Cardiac muscle cell (in vitro differentiated cells and primary cell): ENCODE measurements at places on chromosomes 12 and 14. TPM values are rescaled to one million over a fixed set of nuclear protein-coding genes. Genes with fewer than 3 reads are reported as not detected.
A peak's percentile ranks its signal among the peaks of the same experiment; 100 is the strongest.

The KERA gene
- total RNA-seq: not detected in 2 replicates

The CCDC175 gene
- total RNA-seq: not detected in 2 replicates

The ACRBP gene
- 0.99 and 2.8 TPM in 2 replicates for total RNA-seq

The PDE3A gene
- total RNA-seq: 2.7 and 4.4 TPM in 2 replicates

The BCL11B gene
- 1.7 and 2.8 TPM in 2 replicates for total RNA-seq

The RHEBL1 gene
- 0.42 and 1.1 TPM in 2 replicates for total RNA-seq

The CFL2 gene
- 37.5 and 73.1 TPM in 2 replicates for total RNA-seq

The GPR84 gene
- total RNA-seq: 0.09 TPM in 1 of 2 replicates, not detected in the other

The IAPP gene
- 0.09 and 0.14 TPM in 2 replicates for total RNA-seq

The SLCO1B1 gene
- total RNA-seq: not detected in 2 replicates

The PPM1H gene
- 2.9 and 4.0 TPM in 2 replicates for total RNA-seq

The MGP gene
- total RNA-seq: 1.4 TPM in 1 of 2 replicates, not detected in the other

The RGS6 gene
- total RNA-seq: 0.63 and 0.86 TPM in 2 replicates

The SIRT4 gene
- total RNA-seq: 7.4 and 10.3 TPM in 2 replicates

The CCDC184 gene
- 0.45 and 1.7 TPM in 2 replicates for total RNA-seq

- DNase-seq: no peak
Measured at GRCh38 chr12:5864301-5864700, 80.8 kb downstream of the ANO2 start.

DNA sequence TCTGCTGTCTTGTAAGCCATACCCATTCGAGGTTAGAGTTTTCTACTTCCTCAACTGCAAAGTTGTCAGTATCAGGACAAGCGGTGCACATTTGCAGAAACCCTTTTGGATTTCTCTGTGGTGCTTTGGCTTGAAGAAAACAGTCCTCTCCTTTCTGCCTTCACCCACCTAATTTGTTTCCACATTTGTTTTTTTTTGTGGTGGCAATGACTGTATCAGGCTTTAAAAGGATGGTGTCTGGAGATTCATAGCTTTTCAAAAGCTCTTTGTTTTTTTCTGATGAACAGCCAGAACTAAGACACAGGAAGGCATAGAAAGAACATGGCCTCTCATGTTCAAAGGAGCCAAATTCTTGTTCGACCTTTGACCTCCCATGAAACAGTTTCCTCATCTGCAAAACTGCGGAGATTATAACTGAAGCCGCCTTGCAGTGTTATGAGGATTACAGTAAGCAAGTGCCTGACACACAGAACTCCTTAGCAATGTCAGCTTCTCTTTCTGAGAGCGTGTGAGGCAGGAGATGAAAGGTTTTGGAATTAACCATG, 270.6 kb upstream of the TBX3 start:
- DNase-seq: no peak

DNA sequence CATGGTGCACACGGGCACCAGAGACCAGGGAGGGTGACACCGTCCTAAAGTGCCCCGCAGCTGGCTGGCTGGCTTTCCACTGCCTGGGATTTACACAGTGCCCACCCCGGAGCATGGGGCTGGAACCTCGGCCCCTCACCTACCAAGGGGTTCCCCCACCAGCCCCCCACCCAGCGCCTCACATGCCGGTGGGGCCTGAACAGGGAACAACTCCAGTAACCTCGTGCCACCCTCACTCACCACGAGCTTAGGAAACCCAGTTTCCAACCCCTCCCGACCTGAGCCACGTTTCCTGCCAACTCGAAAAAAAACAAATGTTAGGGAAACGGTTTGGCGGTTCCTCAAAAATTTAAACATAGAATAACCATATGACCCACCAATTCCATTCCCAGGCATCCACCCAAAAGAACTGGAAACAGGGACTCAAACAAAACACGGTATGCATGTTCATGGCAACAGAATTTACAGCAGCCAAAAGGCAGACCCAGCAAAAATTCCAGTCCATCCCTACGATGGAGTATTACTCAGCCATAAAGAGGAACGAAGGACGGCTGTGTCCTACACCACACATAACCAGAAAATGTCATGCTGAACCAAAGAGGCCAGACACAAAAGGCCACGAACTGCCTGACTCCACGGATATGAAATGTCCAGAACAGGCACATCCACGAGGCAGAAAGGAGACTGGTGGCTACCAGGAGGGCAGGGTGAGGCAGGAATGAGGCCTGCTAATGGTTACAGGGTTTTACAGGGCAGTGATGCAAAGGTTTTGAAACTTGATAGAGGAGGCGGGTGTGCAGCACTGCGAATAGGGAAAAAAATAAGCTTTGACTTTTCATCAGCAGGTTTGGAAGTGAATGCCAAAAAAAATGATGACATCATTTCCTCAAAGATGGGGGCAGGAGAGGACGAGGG, 68.9 kb downstream of the NCOR2 start:
- peak; percentile 88 for DNase-seq

- DNase-seq: no peak
Measured at GRCh38 chr14:22481546-22481945, 107.5 kb downstream of the DAD1 start.

GRCh38 chr12:61291647-61292046, 968.6 kb upstream of the USP15 start:
- no peak for DNase-seq

- DNase-seq: no peak
Measured at GRCh38 chr12:122094137-122094734, 15.7 kb downstream of the MLXIP start.

DNA sequence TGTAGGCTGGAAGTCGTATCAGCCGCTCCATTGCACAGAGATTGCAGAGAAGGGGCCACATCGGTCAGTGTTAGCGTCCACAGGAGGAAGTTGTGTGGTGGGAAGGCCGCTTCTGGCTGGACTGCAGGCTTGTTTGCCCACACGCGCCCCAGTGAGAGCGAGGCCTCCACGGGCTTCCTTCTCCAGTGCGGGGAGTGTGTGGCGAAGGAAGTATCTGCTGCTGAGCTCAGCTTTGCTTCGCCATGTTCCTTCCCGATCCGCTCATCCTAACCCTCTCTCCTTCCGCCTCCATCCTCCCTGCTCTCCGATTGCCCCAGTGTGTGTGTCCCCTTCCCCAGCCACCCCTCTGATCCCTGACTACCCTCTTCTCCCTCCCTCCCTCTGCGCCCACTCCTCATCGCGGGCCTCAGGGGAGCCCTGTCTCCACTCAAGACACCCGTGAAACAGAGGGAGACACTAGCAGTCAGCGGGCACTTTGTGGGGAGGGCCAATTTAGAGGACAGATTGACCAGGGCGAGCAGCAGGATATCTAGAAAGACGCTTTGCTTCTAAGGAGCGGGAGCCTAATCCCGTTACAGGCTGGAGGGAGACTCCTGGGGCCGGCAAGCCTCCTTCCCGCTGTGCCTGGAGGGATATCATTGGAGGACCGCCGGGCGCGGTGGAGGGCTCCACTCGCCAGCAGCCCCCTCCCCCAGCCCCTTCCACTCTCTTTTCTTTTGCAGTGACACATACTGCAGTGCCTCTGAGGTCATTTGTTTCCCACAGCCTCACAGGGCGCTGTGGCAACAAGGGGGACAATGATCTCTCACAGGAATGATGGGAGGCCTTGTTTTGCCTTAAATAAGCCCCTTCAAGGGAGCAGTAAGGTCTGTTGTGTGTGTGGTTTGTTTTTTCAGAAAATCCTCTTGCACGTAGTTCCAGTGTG, 428.8 kb downstream of the ZFP36L1 start:
- DNase-seq: peak; percentile 36

GRCh38 chr14:21721504-21721903, 47.9 kb upstream of the OR4E1 start:
- no peak for DNase-seq

DNA sequence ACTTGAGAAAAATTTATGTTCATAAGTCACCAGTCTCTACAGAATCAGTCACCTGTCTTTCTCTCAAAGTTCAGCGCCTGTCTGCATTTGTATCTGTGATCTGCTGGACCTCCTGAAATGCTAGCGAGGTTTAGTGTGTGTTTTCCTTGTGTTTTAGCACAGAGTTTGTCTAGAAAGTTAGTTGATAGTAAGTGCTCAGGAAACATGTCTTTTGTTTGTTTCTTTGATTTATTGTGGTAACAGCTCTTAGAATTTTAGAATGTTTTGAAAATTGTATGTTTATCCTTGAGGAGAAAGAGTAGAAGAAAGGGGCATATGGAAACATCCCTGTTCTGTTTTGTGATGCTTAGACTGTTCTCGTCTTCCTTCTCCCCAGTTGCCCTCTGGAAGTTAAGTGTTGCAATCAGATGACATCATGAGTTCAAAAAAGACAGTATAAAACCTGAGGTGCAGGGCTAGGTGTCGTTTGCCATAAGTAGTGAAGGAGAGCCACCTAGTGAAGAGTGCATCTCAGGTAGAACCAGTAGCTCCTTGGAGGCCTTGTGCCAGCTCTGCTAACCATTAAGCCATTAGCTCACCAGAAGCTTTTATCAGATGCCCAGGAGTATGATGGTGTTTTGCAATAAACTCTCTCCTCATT, 44.8 kb downstream of the FBXW8 start:
- no peak for DNase-seq

DNA sequence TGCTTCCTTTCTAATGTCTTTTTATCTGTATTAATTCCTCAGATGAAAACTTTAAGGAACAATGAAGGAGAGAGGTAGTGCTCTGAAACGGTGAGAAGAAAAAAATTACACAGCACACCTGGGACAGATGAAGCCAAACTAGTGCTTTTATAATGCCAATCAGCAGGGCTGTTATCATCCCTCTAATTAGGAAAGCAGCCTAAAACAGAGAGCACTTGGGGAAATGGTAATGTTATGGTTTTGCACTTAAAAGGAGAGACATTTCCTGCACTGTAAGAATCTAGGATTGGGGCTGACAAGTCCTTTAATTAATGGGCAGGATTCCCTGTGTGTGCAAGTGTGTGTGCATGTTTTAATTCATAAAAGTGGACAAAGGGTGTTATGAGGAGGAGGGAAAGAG, 4.8 kb upstream of the LMO3 start:
- DNase-seq: no peak

DNA sequence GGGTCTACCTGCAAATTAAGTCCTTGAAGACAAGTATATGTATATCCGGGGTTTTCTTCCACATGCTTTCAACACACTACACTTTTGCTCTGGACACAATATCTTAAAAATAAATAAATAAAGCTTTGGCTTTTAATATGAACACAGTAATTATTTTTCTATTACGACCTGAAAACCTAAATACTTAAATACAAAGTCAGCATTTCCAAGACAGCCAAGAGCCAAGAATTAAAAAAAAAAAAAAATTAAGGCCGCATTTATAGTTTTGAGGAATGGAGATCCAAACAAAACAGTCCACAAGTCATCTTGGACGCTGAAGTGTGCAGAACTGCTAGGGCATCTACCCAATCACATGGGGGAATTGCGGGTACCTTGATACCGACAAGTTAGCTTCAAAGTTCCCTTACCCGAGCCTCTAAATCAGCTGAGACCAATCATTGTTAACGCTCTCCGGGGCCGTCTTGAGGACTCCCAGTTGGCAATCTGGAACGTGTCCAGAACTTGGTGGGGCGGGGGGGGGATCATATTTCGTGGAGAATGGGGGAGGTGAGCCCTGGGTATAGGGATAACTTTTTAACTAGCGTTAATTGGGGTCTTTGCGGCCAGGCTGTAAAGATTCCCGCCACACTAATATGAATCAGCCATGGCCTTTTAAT, 731 bp upstream of the PCNX4 start:
- peak; percentile 89 for DNase-seq

DNA sequence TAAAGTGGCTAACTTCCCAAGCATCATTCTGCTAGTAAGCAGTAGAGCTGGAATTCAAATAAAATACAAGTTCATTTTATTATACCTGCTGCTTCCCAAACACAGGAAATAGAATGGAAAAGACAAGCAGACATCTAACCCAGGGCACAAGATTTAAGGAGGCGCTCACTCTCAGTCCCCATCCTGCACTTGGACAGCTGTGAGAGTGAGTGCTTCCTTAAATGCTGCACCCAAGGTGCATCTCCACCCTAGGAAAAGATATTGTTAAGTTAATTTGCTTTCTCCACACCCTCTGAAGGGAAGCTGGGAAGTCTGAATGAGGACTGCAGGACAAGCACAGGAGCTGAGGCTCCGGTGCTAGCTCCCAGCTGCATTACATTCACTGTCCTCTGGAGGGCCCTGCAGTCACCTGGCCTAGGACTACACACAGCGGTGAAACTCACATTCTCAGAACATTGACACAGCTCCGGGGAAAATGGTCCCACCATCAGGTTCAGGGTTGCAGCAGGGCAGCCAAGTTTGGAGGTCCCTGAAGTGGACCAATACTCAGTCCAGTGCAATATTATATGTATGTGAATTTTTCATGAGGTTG, 14.2 kb downstream of the HEBP1 start:
- peak; percentile 41 for DNase-seq

GRCh38 chr14:106631879-106632278, 1105.5 kb downstream of the TMEM121 start:
- no peak for DNase-seq

DNA sequence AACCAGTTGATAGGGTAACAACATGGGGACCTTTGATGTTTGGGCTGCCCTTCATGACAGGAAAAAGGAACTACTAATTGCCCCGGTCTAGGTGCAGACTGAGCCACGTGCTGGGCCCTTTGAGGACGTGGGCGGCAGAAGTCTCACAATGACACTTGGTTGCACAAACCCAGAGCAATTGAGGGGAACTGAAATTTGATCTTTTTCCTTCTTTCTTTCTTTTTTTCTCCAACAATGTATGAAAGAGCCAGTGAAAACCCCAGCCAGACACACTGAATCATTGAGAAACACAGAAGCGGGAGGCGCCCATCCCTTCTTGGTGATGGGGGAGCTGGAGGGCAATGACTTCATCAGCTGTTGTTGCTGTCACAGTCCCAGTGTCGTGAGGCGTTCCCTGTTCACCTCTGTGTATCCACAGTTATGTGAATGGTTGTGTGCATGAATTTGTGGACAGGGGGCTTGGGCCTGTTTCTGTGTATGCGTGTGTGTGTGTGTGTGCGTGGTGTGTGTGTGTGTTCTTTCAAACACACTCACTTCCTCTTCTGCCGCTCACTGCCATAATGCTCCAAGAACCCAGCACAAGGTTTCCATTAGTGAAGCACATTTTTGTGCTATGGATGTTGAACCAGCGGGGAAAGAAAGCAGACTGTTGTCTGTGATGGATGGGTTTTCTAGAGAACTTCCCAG, 137.5 kb upstream of the CCND2 start:
- no peak for DNase-seq

GRCh38 chr12:14275886-14276285, 89.6 kb upstream of the ATF7IP start:
- no peak for DNase-seq

DNA sequence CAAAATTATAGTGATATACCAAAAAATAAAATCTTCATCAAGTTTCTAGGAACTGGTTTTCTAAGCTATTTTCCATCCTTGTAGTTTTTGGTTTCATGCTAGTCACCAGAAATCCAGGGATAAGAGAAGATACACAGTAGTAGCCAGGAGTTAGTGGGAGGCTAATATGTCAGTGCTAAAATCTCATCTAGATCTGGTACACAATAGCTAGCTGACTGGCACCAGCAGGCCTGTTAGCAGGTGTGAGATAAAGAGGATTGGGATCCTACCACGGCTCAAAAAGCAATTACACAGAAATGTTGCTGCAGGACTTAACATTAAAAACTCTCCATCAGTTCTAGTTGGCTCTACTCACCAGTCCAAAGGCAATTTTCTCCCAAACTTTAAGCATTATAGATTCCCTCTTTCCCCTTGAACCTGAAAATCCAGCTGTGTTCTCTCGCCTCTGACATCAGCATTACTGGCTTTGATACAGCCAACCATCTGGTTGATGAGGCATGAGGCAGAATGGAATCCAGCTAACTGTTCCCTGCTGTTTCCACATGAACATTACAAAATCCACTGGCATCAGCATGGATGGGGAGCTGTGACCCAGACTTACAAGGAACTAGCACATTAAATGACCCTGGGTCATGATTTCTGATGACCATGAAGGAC, 41.8 kb upstream of the CCDC196 start:
- no peak for DNase-seq

GRCh38 chr12:122852336-122853275, 17.3 kb downstream of the HIP1R start:
- DNase-seq: peak; percentile 65
